CD4-positive, alpha-beta T cell treated with Interleukin-12 subunit alpha and Interleukin-12 subunit beta, for 1 hour (primary cell): ENCODE measurements at places on chromosomes 1 and 21.

- no peak for DNase-seq
Measured at GRCh38 chr21:14748662-14749061, 202.5 kb upstream of the SAMSN1 start.

GRCh38 chr1:63643926-63644325, 50.7 kb downstream of the PGM1 start:
- no peak for DNase-seq

GRCh38 chr1:10286244-10286643, 75.9 kb downstream of the KIF1B start:
- no peak for DNase-seq

GRCh38 chr1:233988963-233989696, 84.7 kb downstream of the SLC35F3 start:
- DNase-seq: no peak

DNA sequence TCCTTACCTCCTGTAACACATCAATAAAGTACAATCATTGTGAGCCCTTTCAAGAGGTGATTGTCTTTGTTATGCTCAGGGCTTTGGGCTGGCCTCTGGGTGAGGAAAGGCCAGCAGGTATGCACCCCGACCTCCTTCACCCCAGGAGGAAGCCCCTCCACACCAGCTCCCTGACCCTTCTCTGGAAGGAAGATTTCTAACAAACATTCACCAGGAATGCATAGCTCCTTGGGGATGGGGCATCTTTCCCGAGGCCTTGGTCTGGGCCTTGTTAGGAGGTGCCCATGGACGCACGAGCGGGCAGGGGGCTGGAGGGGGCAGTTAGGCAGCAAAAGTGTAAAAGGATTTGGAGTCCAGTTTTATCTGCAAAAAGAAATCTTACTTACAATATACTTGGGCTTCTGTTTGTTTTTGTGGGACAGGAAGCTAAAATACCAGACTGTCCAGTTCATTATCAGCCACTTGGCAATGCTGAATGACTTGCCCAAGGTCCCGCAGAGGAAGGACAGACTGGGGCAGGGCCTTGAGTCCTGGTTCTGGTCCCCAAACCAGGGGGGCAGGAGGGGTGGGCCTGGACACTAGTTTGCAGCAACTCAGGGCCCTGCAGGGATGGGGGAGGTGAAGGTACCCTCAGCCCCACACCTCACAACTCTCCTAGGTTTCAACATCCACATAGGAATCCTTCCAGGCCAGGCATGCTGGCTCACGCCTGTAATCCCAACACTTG, 10.1 kb downstream of the ZC3H12A start:
- peak; percentile 26 for DNase-seq

DNA sequence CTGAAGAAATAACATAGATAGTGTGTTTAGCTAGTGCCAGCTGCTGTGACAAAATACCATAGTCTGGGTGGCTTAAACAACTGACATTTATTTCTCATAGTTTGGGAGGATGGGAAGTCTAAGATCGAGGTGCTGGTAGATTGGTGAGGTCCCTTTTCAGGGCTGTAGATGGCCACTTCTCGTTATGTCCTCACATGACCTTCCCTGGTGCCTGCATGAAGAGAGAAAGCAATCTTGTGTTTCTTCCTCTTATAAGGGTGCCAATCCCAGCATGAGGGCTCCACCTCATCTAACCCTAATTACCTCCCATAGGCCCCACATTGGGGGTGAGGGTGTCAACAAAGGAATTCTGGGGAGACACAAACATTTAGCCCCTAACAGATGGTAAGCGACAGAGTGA, 9.3 kb downstream of the MTARC2 start:
- no peak for DNase-seq

DNA sequence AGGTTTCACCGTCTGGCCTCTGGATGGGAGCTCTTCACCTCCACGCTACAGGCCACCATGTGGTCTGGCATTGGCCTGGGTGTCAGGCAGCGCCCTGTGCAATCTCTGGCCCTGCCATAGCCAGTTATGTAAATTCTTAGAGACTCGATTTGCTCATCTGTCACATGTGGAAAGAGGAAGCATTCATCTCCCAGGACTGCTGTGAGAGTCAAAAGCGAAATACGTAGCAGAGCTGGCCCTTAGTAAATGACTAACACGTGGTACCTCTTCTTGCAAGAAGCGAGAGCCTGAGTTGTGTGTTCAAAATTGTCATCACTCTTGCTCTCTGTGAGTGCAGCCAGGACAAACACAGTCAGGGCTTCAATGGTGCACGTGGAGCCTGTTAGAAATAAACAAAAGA, 159.0 kb upstream of the BACE2 start:
- DNase-seq: no peak
